ENCODE measurements at places on chromosomes 1 and 21. TPM values are rescaled to one million over a fixed set of nuclear protein-coding genes. Genes with fewer than 3 reads are reported as not detected.

GRCh38 chr1:172999349-172999748, 51.4 kb downstream of the TNFSF18 start:
- no peak for DNase-seq

DNA sequence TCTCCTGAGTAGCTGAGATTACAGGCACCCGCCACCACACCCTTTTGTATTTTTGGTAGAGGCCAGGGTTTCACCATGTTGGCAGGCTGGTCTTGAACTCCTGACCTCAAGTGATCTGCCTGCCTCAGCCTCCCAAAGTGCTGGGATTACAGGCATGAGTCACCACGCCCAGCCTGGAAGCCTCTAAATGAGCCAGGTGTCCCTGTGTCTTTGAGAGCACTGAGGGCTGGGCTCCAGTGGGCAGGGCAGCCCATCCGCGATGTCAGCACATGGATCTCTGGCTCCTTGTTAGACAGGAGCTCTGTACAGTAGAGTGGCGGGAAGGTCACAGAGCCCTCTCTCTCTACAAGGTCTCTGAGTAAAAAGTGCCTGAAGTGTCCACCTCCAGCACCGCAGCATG, 124.3 kb downstream of the PGBD5 start:
- DNase-seq, result no peak

DNA sequence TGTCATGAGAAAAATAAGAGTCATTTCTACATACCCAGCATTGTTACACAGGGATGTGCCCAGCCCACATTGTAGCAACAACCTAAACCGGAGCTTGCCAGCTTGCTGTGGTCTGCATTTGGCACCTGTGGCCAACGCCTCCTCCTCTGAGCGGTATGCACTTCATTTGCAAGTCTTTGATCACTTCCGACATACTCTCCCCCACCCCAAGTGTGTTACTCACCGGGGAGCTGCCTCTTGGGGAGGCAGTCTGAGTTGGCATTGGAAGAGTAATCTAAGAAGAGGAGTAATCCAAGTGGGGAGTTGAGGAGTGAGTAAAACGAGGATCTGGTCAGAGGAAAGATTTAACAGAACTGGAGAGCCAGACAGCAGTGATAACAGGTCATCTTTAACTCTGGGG, 3.8 kb downstream of the BCL9 start:
- peak; percentile 22 for DNase-seq

GRCh38 chr1:9244501-9245229, 10.1 kb downstream of the H6PD start:
- DNase-seq, result no peak

The TRIM45 gene
- 16.7 TPM for total RNA-seq

The SLC6A9 gene
- total RNA-seq, result 1.6 TPM

DNA sequence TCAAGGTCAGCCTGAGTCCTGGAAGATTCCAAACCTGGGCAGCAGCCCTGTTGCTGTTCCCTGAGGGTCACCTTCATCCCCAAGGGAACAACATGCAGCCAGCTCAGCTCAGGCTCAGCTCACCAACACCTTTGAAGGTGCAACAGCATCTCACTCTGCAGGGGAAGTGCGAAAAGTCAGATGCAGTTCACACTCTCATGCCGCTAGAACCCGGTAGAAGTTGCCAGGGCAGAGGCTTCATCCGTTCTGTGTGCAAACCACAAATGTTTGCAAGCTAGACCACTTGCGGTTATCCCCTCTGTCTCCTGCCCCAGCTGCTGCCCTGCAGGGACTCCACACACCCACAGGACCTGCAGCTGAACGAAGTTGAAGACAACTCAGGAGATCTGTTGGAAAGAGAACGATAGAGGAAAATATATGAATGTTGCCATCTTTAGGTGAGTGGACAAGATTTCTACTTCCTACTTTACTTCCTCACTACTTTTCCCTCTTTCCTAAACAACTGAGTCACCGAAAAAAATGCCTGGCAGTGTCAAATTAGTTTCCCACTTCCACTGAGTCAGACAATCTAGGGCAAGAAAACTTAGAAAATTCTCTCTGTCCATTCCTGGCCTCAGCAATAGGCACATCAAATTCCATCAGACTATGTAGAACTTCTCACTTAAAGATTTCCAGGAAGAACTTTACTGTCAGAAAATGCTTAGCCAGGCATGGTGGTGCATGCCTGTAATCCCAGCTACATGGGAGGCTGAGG, 1.8 kb upstream of the FCRL6 start:
- DNase-seq, result no peak

- DNase-seq, result no peak
These were observed 22.4 kb downstream of the SYDE2 start for GRCh38 chr1:85178396-85178795.

The OR10K2 gene
- total RNA-seq, result not detected

- DNase-seq, result peak; percentile 47
These were observed 859.6 kb downstream of the LTN1 start for GRCh38 chr21:28133116-28133515.

- no peak for DNase-seq
These were observed 47.9 kb upstream of the EDEM3 start for GRCh38 chr1:184802354-184803179.

DNA sequence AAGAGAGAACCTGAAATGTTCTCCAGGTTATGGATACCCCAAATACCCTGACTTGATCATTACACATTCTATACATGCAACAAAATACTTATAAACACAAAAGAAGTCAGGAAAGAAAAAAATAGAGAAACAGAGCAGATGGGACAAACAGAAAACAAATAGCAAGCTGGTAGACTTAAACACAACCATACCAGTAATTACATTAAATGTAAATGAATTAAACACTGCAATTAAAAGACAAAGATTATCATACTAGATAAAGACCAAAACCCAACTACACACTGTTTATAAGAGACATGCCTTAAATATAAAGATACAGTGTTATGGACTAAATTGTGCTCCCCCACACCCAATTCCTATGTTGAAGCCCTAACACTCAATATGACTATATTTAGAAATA, 117.2 kb downstream of the ACBD6 start:
- no peak for DNase-seq

DNA sequence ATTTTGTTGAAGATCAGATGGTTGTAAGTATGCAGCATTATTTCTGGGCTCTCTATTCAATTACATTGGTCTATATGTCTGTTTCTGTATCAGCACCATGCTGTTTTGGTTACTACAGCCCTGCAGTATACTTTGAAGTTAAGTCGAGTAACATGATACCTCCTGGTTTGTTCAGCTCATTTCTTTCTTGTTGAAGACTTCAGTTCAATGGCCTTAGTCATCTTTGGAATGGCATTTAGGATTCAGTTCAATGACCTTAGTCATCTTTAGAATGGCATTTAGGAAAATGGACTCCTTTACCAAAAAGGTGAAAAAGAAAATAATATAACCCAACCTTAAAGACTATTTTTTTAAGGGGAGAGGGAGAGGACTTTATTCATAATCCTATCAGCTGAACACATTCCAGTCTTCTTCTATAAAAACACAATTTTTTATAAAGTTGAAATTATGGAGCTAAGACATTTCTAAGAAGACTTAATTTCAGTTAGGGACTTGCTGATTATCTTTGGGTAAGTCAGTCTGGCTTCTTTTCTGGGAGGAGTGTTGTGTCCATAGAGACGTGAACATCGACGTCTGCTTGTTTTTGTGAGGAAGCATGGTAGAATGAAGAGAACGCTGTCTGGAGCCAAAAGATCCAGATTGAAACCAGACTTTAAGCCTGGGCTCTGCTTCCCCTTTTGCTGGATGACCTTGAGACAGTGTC, 48.3 kb downstream of the DDR2 start:
- no peak for DNase-seq

The ADORA1 gene
- total RNA-seq, result 2.0 TPM

The OR10R2 gene
- not detected for total RNA-seq

GRCh38 chr1:43206600-43207228, 34.6 kb downstream of the CFAP57 start:
- DNase-seq, result peak; percentile 72

GRCh38 chr1:92882819-92883218, 51.0 kb downstream of the RPL5 start:
- peak; percentile 14 for DNase-seq

DNA sequence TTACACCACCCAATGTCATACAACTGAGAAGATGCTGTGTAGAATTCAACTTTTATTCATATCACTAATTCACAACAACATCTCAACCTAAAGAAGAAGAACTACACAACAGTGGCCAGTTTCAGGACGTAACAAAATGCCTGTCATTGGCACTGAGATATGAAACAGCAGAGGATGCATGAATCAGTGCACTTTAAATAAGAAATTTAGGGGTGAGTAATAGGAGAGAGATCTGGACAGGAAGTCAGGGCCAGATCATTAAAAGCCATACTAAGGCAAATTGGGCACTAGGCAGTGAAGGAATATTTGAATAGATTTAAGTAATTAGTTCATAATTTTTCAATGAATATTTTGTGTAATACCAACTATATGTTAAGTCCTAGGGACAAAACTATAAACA, 510.5 kb downstream of the PLPP3 start:
- no peak for DNase-seq

DNA sequence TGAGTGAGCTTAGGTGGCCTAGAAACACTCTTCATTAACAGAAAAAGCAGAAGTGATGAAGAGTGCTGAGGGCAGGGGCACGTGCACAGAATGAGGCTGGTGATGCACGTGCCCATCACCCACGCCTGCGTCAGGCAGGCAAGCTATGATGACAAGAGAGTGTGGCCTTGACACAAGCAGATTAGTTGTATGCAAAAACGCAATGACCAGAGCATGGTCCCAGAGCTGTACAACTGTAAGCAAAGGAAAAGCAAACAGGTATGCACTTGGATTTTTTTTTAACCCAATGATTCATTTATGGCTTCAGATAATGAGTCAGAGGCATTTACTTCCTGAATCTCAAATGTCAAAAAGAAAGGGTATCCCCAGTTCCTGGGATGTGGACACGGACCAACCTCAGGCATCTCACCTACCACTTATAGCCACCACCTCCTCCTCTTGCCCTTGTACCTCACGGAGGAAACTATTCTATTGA, 9.1 kb upstream of the TMEM61 start:
- no peak for DNase-seq

DNA sequence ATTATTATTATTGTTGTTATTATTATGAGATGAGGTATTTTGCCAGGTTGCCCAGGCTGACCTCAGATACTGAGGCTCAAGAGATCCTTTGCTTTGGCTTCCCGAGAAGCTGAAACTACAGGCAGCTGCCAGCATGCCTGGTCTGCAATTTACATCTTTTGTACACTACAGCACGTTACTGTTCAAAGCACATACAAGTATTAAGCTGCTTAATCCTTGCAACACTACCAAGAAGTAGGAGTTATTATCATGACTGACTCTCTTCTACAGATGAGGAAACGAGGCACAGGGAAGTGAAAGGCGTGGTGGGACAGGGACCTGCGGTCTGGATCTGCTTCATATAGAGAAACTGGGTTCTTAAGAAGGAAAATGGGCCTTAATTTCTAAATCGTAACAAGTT, 11.6 kb downstream of the ERG start:
- no peak for DNase-seq

DNA sequence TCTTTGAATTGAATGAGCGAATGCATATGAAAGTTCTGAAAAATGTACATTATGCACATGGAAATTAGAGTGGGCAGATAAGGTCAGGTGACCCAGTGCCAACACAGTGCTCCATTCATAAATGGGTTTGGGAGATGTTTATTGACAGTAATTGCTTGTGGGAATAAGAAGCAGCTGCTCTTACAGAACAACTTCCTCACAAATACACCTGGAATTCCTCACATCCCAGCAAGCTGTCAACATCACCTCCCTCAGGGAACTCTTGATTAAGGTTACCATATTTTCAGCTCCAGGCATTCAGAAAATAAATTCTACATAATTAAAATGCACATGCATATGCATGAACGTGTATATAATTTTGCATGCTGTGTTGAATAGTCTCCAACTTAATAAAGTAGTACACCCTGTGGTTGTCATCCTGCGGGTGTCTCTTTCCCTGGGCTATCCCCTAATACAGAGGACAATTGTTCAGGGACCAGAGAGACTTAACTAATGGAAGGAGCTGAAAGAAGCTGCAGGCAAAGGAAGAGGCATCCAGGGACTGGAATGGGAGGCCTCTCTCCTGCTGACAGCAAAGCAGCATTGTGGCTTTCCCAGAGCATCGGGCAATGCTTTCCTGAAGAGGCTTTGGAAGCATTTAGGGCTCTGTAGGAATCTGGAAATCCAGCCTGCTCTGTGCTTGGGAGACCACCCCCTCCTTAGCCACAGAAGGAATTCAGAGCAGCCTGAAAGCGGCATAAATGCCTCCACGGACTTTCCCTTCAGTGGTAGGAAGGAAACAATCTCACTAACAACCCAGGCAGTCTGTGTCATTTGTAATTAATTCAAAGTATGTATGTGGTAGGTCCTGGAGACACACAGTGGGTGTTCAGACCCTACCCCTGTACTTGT, 55.2 kb upstream of the GNG12 start:
- DNase-seq, result peak; percentile 11

The DNASE2B gene
- total RNA-seq, result 0.09 TPM

The VCAM1 gene
- total RNA-seq, result 18.4 TPM

The MROH9 gene
- total RNA-seq, result 0.09 TPM

DNA sequence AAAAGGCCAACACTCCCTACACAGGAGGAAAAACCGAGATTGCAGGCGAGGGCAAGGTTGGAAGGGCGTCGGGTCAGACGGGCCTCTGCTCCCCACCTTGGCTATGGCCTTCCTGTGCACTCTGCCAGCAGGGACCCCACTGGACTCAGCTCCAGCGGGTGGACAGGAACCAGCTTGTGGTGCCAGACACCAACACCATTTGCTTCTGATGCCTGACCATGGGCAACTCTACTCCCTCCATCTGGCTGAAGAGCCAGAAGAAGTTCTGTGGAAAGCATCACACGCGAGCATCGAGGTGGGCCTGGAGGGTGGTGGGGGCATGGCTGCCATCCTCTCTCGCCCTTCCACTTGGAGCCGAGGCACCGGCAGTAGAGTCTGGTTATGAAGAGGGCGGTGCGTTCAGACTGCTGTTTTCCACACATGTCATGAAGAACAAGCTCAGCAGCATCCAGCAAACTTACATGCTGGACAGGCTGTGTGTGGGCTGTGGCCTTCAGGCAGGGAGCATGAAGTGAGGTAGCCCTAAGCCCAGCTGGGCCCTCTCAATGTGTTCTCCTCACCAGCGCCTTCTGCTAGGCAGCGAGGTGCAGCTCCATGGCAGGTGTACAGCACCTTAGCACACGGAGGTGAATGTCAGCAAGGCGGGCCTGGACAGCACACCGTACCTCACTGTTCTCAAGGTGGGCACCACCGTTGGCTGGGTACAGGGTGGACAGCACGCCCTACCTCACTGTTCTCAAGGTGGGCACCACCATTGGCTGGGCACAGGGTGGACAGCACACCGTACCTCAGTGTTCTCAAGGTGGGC, 15.6 kb upstream of the ZNF669 start:
- no peak for DNase-seq

- DNase-seq, result no peak
These were observed 5.5 kb upstream of the IFNGR2 start for GRCh38 chr21:33397717-33398116.

GRCh38 chr1:40745176-40745575, 38.4 kb upstream of the KCNQ4 start:
- DNase-seq, result no peak
